ENCODE measurements at places on chromosomes 3 and 15. TPM values are rescaled to one million over a fixed set of nuclear protein-coding genes. Genes with fewer than 3 reads are reported as not detected.

The C3orf33 gene
- total RNA-seq, result 2.1 TPM

The CLDN1 gene
- not detected for total RNA-seq

The HEG1 gene
- 49.5 TPM for total RNA-seq

The GCHFR gene
- 61.5 TPM for total RNA-seq

The ZNF860 gene
- not detected for total RNA-seq

The ITGA11 gene
- 0.61 TPM for total RNA-seq

The PRTG gene
- total RNA-seq, result not detected

The NOX5 gene
- not detected for total RNA-seq

The MYH15 gene
- 0.17 TPM for total RNA-seq

The PHC3 gene
- 94.9 TPM for total RNA-seq

The LRRC58 gene
- total RNA-seq, result 21.5 TPM

The AGTR1 gene
- not detected for total RNA-seq

The CORO2B gene
- not detected for total RNA-seq

The TRH gene
- total RNA-seq, result not detected

The RMDN3 gene
- total RNA-seq, result 36.4 TPM

The ZNF106 gene
- total RNA-seq, result 50.9 TPM

The ADGRG7 gene
- not detected for total RNA-seq

The THOC7 gene
- total RNA-seq, result 77.4 TPM

The CCDC32 gene
- 26.2 TPM for total RNA-seq

The CYP11A1 gene
- not detected for total RNA-seq

The PFKFB4 gene
- 60.7 TPM for total RNA-seq

The ANKUB1 gene
- not detected for total RNA-seq

The ERC2 gene
- not detected for total RNA-seq

The GOLGA8S gene
- 1.3 TPM for total RNA-seq

The EFHB gene
- total RNA-seq, result 0.17 TPM

The RAD18 gene
- total RNA-seq, result 30.9 TPM

The AP3B2 gene
- 0.17 TPM for total RNA-seq

The ACOX2 gene
- not detected for total RNA-seq

The SPATA12 gene
- not detected for total RNA-seq

The REC114 gene
- not detected for total RNA-seq

The RBPMS2 gene
- total RNA-seq, result not detected

The SLC25A26 gene
- total RNA-seq, result 17.8 TPM

The ECT2 gene
- total RNA-seq, result 46.4 TPM

The FHIT gene
- total RNA-seq, result 5.8 TPM

The RAB6B gene
- total RNA-seq, result 0.40 TPM

The GPR156 gene
- total RNA-seq, result not detected

The PIGX gene
- 33.5 TPM for total RNA-seq

The MEIS2 gene
- total RNA-seq, result not detected

The ANKRD63 gene
- total RNA-seq, result not detected

The FBXL22 gene
- total RNA-seq, result 0.50 TPM

The ARL6 gene
- total RNA-seq, result 6.3 TPM

The PLXND1 gene
- 30.0 TPM for total RNA-seq

The CADM2 gene
- total RNA-seq, result 0.62 TPM

The XCR1 gene
- not detected for total RNA-seq

The UBAP1L gene
- 6.1 TPM for total RNA-seq

The COLQ gene
- 4.1 TPM for total RNA-seq

The CKMT1A gene
- not detected for total RNA-seq

The GRM7 gene
- total RNA-seq, result not detected

The IMPG2 gene
- 0.42 TPM for total RNA-seq

The OR5K4 gene
- total RNA-seq, result not detected

The CNTN3 gene
- total RNA-seq, result not detected

The ETV5 gene
- 1.4 TPM for total RNA-seq

The KLHL40 gene
- not detected for total RNA-seq

The CCRL2 gene
- total RNA-seq, result 13.5 TPM

The CFAP161 gene
- not detected for total RNA-seq
